Stimulated activated CD4-positive, alpha-beta T cell treated with anti-CD3 and anti-CD28 coated beads, Interleukin-12 subunit alpha, Interleukin-12 subunit beta, amount 100 ng/mL, for 24 hours (primary cell): ENCODE measurements at places on chromosomes 1 and 21.
A peak's percentile ranks its signal among the peaks of the same experiment; 100 is the strongest.

- no peak for DNase-seq
Measured at GRCh38 chr1:177800400-177801088, 169.3 kb downstream of the SEC16B start.

DNA sequence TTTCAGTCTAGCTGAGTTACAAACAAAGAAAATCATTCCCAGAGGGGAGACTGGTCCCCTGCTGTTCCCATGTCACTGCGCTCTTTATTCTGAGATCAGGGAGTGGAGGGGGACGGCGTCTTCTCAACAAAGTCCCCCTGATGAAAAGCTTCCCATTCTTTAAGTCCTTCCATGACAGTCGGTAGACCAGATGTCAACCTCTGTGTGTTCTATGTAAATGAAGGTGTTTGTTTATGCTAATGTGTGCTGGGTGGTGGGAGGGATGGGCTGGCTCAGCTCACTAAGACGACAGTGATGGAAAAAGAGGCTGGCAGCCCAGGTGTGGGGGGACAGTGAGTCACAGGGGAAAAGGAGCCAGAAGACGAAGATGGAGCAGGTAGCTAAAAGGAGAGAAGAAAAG, 148.2 kb upstream of the KLHDC7A start:
- DNase-seq = no peak

- no peak for DNase-seq
Measured at GRCh38 chr1:240644732-240645131, 32.8 kb upstream of the GREM2 start.

- no peak for DNase-seq
Measured at GRCh38 chr1:117029685-117030084, 28.1 kb downstream of the CD101 start.

DNA sequence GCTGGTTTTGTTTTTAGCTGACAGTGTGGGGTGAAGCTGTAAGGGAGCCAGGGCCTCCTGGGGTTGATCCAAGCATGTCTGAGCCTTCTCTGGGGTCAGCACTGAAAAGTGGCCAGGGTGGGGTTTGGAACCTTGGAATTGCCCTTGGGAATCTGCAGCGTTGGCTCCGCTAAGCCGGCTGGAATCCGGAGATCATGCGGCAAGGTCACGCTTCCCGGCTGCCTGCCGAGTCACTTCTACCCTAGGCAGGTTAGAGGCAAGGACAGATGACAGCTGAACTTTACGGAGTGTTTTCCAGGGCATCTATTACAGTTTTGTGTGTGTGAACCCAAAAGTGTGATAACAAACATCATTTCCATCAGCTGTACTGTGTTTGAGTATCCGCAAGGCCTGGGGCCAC, 17.1 kb downstream of the ABCG1 start:
- no peak for DNase-seq

DNA sequence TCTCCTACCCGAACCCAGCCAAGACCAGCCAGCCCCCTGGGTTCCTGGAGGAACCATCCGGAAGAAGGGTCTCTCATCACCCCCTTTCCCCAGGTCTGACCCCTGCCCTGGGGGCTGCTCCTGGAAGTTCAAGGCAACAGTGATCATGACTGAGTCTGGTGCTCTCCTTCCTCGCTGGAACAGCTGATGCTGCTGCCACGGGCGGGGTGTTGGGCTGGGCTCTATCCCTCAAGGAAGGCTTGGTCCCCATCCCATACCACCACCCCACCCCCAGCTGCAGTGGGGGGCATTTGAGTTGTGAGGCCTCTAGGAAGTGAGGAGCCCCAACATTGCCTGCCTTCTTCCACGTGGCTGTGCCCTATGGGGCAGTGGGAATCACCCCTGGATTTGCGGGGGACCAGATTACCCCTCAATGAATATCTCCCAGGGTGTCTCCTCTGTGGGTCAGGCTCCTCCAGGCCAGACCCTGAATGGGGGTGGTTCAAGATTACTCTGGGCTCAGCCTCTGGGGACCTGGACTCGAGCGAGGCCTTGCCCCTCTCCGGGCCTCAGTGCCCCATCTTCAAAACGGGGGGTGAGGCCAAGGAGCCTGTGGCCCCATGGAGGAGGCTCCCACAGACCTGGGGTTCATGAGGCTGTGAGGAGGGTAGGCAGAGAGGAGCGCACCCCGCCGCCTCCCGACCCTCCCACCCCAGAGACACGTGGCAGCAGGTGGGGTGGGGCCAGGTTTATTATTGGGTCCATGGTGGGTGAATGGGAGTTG, 2.8 kb downstream of the MASP2 start:
- no peak for DNase-seq

DNA sequence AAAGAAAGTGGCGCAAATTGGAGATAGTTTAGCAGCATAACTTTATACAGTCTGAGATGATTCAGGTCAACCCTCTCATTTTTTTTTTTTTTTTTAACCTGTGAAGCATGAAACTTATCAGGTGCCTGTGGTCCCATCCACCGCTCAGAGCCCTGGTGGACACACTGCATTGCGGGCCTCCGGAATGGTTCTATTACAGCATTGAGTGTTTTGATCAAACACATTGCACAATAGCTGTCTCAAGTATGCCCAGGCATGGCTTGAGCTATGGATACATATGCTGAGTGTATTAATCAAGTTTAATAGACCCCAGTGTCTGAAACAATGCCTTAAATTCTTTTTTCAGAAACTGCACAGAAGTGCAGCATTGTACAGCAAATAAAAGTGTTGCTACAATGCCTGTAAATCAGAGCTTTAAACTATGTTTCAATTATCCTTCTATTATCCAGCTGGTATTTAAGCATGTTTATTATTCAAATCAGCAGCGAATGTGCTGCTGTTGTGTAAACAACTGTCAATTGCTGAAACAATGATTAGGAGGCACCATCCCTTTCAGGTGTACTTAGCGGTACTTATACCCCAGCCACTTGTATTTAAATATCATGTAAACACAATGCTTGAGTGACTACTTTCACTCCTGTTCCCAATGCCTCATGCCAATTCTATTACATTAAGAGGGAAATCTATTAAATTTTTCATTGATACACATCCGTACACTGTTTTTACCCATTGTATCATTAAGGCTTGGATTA, 456.6 kb downstream of the RPS6KC1 start:
- DNase-seq = no peak

DNA sequence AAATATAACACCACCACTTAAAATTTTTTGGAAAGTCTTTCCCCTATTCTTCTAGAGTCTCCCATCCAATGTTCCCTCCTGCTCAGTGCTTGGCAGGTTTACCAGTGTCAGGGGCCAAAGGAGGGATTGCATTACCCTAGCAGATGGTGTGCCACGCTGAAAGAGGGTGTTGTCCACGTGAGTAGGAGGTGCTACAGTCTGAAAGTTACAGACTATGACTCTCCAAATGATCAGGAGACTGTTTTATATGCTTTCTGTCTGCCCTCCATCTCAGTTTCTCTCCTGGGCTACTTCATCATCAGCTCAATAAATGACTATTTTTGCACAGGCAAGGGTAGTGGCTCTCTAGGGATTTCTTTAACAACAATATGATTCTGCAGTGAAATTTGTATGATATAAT, 31.3 kb upstream of the ANGPTL7 start:
- no peak for DNase-seq

GRCh38 chr1:87426463-87427249, 98.0 kb downstream of the LMO4 start:
- DNase-seq = no peak

DNA sequence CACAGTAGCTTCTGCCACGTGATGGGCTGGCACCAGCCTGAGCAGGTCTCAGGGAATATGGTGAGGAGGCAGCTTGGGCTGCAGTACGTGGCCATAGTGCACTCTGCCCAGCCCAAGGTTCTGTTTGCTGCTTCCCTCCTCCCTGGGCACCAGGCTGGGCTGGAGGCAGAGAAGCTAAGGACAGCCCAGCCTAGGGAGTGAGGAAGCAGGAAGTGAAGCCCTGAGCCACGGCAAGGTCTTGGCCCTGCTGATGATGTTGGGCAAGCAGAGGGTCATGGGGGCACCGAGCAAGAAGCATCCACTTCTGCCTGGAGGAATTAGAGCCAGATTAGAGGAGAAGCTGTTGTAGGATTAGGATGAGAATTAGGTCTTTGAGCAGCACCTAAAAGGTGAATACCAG, 326.7 kb upstream of the VAMP3 start:
- no peak for DNase-seq

- DNase-seq = peak; percentile 90
Measured at GRCh38 chr1:206612129-206612876, at the start of gene EIF2D. TSS of gene EIF2D (minus strand) at chr1:206612465. CDS start at chr1:206612342, 123 bp downstream.

DNA sequence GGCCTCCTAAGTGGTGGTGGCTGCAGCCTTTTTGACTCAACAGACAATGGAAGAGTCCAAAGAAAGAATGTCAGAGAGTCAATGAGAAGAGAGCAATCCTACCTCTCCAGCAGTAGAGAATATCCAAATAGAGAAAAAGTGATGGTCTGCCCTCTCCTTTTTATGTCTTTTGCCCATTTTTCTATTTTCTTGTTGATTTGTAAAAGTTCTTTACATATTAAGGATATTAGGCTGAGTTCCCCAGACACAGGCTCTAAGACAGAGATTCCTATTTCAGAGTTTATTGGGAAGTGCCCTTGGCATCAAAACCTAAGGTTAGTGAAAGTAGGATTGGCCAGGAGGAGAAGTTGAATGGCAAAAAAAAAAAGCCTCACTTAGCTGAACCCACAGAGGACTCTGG, 20.3 kb upstream of the SLC30A1 start:
- DNase-seq = no peak

DNA sequence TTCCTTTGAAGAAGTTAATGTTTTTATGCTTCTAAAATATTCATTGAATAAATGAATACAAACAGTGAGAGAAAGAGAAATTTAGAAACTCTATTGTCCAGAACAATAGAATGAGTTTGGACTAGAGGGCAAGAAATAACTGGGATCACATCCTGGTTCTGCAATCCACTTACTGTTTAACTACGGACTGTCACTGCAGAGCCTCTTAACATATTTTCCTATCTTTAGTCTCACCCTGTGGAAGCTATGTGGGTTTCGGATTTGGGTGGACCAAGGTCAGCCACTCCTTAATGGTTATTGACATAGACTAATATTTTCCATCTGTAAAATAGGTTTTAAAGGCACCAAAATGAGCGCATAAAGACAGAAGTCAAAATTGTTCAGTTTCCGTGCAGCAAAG, 116.6 kb downstream of the UBE2U start:
- DNase-seq = no peak

DNA sequence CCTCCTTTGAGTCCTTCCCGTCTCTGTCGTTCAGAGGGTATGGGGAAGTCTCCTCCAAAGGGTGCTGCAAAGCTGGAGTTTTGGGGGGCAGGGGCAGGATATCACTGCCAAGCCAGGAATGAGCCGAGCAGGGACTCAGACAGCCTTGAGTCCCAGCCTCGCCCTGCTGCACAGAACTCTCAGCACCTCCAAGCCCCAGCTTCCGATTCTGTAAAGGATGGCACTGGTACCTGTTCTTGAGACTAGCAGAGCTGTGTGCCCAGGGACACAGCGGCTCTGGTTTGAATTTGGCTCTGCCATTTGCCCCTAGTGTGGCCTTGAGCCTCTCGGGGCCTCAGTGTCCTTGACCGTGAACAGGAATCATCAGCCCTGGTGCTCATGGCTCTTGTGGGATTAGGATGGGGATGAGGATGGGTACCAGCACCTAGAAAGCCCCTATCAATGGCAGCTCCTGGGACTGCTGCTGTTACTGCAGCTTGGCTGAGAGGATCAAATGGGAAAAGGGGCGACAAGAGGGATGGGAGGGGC, 1.5 kb upstream of the FBLIM1 start:
- DNase-seq = no peak

DNA sequence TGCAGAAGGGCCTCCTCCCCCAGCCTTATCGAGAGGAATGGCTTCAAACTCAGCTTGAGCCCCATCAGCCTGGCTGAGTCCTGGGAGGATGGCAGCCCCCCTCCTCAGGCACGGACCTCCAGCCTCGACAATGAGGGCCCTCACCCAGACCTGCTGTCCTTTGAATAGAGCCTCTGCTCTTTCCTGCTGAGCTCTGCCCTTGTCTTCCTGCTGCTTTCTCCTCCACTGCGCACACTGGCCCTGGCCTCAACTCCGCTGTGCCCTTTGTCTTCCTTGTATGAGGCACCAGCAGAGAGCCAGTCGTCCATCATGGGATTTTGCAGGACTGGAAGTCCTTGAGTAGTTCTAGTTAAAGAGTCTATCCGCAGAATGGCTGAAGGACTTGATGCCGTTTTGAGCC, 2.0 kb downstream of the C1orf226 start:
- no peak for DNase-seq

DNA sequence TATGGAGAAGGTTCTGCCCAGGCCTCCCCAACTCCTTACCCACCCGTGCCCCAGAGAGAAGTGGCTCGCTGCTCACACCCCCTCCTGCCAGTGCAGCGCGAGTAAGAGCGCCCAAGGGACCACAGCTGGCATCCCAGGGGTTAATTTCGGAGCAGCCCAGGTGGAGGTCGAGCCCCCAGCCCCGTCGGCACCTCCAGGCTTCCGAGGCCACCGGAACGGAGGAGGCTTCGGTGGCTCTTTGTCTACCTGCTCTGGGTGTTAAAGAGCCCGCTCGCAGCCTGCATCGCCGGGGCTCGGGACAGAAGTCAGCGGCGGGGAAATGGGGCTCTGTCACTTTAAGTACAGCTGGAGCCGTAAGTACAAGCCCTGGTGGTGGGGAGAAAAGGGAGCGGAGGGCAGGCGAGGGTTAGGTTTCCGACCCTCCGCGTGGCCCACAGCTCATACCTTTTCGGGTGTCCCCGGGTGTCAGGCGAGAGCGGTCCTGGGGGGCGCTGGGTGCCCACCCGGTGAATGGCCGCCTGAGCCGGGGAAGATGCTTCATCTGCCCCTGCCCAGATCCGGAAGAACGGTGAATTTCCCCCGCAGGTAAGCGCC, 89.4 kb upstream of the IPO9 start:
- peak; percentile 38 for DNase-seq

- no peak for DNase-seq
Measured at GRCh38 chr1:85615586-85616363, 35.2 kb downstream of the CCN1 start.

- DNase-seq = no peak
Measured at GRCh38 chr21:31479222-31479621, 135.2 kb upstream of the TIAM1 start.

DNA sequence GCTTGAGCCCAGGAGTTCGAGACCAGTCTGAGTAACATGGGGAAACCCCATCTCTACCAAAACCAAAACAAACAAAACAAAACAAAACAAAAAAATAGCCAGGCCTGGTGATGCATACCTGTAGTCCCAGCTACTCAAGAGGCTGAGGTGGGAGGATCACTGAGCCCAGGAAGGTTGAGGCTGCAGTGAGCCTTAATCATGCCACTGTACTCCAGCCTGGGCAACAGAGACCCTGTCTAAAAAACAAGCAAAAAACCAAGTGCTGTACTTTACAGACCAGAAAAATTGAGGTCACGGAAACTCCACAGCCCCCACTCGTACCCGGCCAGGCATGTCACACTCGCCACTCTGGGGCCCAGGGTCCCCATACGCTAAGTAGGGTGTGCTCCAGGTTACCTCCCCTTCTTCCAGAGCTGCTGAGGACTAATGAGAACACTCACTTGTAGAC, 22.9 kb downstream of the ATP2B4 start:
- no peak for DNase-seq

GRCh38 chr1:226891846-226892523, 21.6 kb downstream of the PSEN2 start:
- DNase-seq = no peak

DNA sequence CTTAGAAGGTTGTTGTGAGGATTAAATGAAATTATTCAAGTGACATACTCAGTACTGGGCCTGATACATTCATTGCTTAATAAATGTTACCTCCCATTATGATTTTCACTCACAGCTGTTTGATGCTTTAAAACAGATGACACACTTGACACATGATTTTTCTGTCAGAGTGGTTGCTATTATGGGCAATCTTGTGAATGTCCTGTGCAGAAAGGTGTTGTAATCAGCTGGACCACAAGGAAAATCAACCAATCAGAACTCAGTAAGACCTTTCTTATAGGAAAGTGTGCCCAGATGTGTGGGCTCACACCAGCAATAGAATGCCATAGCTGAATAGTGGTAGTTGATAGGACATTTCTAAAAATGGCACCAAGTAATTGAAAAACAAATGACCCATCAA, 23.5 kb downstream of the GJA5 start:
- no peak for DNase-seq
